ENCODE measurements at places on chromosomes 6 and 20.

GRCh38 chr6:53165293-53165692 lies 16.7 kb upstream of the GCM1 start:
- no peak for DNase-seq

DNA sequence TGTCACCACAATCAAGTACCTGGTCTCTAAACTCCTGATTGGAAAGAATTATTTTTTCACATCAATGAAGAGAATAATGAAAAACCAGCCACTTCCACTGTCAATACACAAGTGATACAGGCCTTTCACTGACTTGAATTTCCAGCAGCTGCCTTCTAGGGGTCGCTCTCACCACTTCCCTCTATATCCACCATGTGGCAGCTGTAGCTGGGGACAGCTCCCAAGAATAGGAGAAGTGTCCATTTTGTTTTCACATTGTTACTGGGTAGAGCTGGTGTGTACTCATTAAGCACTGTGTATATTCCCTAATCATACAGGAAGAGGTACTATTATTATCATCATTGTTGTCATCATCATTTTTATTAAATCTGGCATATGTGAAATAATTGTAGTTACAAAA lies 438.4 kb upstream of the SPTLC3 start:
- DNase-seq: no peak

- no peak for DNase-seq
Observed at GRCh38 chr6:38514399-38514798, 125.3 kb downstream of the BTBD9 start.

DNA sequence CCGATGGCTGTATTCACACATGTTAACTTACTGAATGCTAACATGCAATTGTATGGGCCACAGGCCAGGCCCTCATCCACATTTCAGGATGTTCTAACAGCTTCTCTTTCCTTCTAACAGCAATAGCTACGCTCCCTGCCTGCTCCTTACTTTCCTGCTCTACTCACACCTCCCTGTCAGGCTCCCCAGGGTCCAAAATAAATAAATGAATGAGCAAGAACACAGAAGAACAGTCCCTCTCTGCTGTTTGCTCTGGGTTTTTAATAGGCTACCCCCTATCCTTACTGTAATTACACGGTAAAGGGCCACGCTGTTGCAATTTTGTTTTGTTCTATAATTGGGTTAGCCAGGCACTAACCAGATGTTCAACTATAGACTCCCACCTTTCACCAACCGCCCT lies 135.6 kb downstream of the GMDS start:
- DNase-seq: no peak

DNA sequence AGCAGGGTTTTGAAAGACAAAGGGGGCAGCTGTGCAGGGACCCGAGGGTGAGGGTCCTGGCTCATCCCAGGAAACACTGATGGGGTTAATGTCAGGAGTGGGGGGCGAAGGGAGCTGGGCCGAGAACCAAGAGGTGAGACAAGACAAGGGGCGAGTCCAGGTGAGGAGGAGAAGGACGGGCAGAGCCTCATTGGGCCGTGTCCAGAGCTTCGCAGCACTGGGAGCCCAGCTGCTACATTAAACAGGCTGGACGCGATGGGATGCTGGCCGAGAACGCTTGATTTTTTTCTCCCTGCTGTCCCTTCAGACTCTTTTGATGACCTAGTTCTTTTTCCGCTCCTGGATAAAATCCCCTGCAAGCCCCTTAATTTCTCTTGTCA lies 172.8 kb upstream of the SNX9 start:
- DNase-seq: no peak

GRCh38 chr6:8075185-8075584 lies 11.0 kb upstream of the BLOC1S5 start:
- DNase-seq: no peak

DNA sequence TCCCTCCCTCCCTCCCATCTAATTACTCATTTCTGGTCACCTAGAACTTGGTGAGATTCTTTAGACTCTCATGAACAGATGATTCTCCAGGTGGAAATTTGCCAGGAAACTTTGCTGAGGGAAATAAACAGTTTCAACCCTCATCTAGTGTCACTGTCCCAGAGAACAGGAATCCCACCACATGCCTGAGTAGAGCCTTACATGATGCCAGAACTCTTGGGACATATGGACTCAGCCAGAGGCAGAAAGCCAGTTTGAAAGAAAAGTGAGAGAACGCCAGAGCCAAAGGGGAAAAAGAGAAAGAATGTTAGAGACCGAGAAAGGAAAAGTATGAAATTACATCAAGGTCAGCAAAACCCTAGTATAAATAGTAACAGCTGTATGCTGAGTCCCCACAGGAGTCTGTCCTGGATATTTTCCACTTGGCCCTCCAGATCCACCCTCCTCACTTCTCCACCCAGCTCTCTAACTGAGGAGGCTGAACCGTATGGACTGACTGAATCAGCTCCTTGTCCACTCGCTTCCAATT lies 127.5 kb upstream of the COL21A1 start:
- DNase-seq: no peak

DNA sequence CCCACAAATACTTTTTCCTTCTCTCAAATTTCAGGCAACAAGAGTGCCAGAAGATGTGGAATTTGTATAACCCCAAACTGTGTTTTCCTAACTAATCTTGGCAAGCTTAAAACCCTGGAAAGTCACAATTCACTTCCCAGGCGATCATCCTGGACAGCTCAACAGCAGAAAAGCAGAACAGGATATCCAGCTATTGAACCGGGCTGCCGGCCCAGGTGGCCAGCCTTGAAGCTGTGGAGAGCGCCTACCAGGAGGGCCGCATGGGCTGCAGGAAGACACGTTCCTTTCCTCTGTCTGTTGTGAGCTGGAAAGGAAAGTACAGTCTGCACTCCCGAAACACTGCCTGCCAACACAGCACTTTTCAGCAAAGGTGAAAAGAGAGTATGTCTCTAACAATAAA lies 719.7 kb upstream of the MARCKS start:
- no peak for DNase-seq

DNA sequence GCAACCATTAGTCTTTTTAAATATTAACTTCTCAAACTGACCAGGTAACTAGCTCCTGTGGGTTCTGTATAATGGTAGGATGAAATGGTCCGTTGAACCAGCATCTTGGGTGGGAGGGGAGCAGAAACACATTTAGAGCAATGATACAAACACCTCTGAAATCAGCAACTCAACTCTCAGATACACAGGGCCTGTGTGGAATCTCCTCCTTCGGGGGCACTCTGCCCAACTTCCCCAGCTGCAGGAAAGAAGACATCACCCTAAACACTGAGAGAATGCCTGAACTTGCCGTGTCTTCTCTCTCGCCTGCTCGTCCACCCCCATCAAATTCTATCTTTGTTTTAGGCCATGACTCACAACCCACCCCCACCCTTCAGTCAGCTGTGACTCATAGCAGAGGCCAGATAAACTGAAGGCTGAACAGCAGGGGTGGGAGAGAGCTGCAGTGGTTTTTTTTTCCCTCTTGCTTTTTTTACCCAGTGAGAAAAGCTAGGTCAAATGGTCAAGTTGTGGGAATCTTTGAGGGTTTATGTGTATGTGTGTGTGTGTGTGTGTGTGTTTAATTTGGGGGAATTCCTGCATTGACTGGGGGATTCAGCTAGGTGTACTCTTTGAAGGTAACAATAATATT lies 593.4 kb upstream of the JAG1 start:
- no peak for DNase-seq

GRCh38 chr20:57540890-57541580 lies 16.1 kb upstream of the CTCFL start:
- DNase-seq: no peak

GRCh38 chr6:14444295-14444972 lies 326.9 kb downstream of the CD83 start:
- no peak for DNase-seq

DNA sequence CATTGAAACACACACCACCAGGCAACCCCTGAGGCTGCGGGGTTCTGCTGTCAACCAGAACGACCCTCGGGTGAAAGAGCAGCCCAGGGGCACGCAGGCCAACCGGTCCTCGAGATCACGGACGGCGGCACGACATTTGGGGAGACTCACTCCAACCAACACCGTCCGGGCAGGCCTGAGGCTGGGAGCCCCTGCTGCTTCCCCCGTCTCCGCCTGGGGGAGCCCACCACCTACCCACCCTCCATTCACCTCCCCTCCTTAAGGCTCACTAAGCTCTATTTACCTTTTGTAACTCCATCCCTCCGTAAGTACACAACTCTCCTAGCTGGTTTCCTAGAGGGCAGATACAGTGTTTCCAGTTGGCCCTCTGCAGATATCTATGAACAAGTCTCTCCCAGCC lies 971.3 kb upstream of the DEFB115 start:
- no peak for DNase-seq

DNA sequence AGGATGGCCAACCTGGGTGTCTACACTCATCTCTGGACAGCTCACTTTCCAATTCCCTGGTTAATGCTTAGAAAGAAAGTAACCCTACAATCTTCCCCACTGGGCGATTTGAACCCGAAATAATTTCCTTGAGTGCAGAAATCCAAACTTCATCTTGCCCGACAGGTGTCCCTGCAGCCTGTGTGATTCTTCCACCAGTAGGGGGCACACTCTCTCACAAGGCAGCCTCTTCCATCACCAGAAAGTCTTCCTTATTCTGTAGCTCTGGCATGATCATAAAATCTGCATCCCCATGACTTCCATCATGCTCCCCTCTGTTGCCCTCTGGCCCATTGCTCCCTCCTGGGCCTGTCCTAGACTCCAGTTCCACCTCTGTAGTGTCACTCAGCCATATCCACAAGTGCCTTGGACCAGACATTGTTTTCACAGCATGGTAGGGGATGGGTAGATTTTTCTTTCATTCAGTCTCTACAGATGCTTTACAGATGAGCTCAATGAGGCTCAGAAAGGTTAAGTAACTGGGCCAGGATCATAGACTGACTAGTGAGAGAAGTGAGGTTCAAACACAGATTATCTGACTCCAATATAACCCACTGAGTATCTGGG lies 170.4 kb upstream of the SPTLC3 start:
- no peak for DNase-seq

GRCh38 chr6:152572338-152573088 lies 64.6 kb downstream of the SYNE1 start:
- DNase-seq: no peak

GRCh38 chr6:148629592-148630465 lies 117.0 kb upstream of the UST start:
- DNase-seq: no peak

- no peak for DNase-seq
Observed at GRCh38 chr6:583116-583515, 73.8 kb downstream of the HUS1B start.

DNA sequence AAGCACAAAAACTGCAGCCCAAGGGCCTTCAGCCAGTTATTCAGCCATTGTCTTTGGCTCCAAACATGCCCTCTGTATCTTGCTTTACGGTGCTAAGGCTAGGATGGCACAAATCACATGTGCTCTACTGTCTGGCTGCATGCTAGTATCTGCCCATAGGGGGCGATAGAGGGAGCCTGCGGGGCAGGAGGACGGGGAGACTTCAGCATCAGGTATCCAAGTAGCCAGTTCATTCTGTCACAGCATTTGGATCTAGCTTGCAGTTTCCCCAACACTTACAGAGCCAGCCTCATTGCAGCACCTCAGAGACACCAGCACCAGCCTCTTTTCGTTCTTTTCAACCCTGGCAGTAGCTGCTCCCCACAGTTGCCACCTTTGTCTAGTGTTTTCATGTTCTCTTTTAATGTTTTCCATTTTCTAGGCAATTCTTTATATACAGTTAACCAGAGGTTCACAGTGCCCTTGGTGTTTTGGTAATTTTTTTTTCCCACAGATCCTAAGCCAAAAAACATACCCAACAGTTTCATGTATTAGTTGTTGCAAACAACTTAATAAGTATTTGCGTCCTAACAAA lies 705.9 kb downstream of the PTPRT start:
- no peak for DNase-seq

DNA sequence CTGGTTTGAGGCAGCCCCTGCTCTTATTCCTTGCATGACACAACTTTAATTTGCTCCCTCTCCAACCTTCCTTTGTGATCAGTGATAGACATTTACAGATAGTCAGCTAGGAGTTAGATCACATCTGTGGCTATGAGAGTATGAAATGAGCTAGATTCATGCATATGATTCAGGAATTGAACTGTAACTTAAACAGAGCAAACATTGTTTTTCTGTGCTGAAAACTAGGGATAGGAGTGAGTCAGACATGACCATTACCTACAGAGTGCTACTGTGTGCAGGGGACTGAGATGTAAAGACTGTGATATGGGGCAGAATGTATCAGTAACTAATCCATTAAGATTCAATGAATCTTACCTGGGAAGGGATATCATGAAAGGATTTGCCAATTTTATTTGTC lies 279.4 kb upstream of the SPTLC3 start:
- no peak for DNase-seq

- DNase-seq: no peak
Observed at GRCh38 chr20:33964441-33964840, 29.3 kb upstream of the RALY start.

GRCh38 chr6:72287801-72288200 lies 334.1 kb upstream of the KCNQ5 start:
- no peak for DNase-seq

DNA sequence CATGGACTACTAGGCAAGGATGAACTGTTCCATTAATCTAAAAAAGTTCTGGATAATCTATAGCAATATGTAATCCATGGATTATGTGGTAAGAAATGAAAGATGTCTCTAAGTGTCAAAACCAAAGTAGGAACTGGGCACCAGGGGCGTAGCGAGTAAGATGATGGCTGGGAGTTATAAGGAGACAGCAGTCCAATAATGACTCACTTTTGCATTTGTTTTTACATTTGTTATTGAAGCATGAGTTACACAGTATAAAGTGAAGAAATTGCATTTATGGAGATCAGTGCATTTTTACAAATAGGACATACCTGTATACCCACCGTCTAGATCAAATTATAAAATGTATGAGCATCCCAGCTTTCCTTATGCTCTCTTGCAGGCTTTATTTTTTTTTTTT lies 878.5 kb upstream of the MAP3K7 start:
- no peak for DNase-seq

DNA sequence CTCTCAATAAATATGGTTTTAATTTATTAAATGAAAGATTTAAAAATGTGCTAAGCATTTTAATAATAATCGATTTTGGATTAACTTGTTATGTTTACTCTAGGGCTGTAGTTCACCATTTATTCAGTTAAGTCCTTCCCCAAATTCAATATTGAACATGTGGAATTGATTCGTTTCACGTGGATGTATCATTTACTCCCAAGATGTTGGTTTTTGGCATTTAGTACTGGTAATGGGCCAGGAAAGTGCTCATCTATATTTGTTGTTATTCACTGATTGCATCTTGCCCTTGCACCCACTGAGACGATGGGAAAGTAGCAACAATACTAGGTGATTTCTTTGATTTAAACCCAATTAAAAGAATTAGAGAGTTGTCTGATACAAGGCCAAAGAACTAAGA lies 97.1 kb downstream of the ESR1 start:
- DNase-seq: no peak
